ENCODE measurements at places on chromosomes 7 and 10.

DNA sequence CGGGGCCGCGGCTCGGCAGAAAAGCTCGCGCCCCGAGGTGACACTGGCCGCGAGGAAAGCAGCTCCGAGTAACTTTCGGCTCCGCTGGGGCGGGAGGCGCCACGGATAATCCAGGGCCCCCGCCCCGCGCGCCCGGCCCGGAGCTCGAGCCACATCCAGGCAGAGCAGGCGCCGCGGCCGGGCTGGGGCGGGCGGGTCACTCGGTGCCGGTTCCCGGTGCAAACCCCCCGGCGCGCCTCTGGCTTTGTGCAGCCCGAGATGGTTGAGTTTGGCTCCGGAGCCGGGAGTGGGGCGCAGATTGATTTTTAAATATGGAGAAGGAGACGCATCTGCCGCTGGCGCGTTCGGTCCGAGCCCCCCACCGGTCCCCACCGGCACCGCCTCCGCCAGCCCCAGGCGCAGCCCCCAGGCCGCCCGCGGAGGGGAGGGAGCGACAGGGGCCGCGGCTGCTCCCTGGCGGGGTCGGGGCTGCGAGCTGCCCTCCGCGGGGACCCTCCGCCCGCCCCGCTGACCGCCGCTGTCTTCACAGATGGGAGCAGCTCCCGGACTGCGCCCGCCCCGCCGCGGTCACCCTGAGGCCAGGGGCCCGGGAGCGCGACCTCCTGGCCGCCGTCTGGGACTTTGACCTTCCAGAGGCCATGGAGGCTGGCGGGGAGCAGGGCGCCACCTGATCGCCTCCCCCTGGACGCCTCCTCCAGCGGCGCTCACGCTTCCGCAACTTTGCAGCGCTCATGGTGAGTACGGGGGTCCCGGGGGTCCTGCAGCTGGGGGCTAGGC is 643 bp downstream of the ADGRA1 start:
- DNase-seq = no peak

- no peak for DNase-seq
Measured at GRCh38 chr10:131563411-131563810, 251.9 kb upstream of the TCERG1L start.

- DNase-seq = no peak
Measured at GRCh38 chr7:8923164-8923806, 489.9 kb downstream of the NXPH1 start.

DNA sequence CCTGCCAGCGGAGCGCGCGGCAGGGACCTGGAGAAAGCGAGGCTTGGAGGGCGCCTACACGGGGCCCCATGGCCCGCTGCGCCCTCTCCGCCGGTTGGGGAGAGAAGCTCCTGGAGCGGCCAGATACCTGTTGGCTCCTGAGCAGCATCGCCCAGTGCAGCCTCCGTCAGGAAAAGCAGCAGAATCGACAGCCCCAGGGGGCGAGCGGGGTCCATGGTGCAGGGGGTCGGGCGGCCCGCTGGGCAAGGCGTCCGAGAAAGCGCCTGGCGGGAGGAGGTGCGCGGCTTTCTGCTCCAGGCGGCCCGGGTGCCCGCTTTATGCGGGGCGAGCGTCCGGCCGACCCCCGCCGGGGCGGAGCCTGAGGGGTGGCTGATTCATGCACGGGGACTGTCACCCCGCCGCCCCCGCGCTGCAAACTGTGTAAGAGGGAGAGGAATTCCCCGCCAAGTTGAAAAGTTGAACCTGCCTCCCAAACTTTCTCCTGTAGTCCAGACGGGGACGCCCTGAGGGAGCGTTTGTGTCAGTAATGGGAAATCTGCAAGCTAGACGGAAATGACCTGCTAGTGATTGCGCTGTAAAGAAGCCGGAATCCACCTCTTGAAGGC is at the start of gene TFPI2:
Gene TFPI2, minus strand, starts transcription at position 290 of the 605 bp plus-strand sequence. Its CDS starts 75 bp downstream, at position 215.
- no peak for DNase-seq

DNA sequence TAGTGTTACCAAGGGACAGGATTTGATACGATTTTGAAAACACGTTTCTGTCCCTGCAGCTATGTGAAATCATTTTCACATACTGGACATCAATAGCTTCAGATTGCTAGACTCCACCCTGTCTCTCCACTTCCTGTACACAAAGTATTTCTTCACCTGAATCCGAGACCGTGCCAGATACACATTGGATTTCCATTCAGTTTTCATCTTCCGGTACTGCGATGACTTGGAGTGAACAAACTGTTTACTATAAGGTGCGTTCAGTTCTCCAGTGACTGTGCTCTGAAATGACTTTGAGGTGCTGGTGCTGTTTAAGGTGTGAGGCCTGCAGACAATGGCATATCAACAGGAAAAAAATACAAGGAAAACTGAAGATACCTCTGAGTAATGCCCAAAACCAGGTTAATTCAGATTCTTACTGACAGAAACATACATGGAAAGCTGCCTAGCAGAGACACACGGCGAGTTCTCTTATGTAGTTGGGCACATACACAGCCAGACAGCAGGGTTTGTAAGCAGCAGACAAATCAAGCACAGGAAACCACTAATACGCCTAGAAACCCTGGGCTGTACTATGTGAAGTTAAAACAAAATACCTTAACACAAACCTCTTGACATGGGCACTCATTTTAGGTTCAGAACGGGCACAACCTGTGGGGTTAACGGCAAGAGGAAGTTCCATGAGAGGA is 119.2 kb downstream of the GALNT11 start:
- no peak for DNase-seq

Data from activated naive CD4-positive, alpha-beta T cell (primary cell).